ENCODE measurements at places on chromosomes 1 and 21. TPM values are rescaled to one million over a fixed set of nuclear protein-coding genes. Genes with fewer than 3 reads are reported as not detected.

ASPM gene
- 0.57 TPM for total RNA-seq

EPS8L3 gene
- total RNA-seq, result not detected

DNA sequence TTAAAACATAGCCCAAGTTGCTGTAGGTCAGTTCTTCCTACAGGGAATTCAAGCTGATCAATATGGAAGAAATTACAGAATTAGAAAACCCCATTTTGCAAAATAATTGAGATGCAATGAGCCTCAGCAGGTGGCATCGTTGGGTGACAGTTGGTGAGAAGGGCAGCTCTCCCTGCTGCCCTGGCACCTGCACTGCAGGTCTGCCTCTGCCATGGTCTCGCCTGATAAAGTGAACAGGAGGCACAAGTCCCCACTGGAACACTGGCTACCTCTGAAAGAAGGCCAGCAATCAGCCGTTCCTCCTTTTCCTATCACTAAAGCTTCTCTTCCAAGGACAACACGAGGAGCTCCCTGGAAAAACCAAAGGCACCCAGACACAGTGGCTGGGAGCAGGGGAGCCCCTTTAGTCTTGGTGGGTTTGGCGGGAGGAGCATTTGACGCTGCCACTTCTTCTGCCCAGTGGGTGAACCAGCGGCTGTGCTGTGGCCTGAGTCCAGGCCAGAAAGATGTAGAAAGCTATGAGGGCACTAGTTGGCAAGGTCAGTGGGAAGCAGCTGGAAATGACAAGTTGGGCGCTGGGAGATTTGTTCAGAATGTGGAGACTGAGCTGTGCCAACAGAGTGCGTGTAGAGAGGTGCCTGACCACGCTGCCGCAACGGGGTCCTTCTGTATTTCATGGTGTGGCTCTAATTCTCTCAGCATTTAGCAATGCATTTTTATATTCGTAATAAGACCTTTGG is 93.1 kb downstream of the RIPK4 start:
- no peak for DNase-seq

TMEM39B gene
- 7.1 TPM for total RNA-seq

DNA sequence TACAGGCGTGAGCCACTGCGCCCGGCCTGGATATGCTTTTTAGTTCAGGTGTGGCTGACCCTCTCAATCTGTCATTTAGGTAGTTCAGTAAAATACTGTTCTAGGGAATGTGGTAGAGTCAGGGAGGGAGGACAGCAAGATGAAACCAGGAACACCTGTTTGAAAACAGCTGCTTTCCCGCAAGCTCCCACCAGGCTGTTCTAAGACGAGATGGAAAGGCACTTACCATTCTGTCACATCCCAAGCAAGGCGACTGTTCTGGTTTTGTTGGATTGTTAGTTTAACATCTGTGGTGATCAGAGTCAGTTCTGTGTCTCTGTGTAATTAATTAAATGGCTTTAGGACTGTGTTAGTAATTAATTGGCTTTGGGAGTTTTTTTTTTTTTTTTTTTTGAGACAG is 2.9 kb downstream of the CHAF1B start:
- no peak for DNase-seq

ADORA3 gene
- 0.51 TPM for total RNA-seq
